Forelimb muscle (tissue), 1 donor: ENCODE measurements at places on chromosomes 5 and 9. TPM values are rescaled to one million over a fixed set of nuclear protein-coding genes. Genes with fewer than 3 reads are reported as not detected.

DNA sequence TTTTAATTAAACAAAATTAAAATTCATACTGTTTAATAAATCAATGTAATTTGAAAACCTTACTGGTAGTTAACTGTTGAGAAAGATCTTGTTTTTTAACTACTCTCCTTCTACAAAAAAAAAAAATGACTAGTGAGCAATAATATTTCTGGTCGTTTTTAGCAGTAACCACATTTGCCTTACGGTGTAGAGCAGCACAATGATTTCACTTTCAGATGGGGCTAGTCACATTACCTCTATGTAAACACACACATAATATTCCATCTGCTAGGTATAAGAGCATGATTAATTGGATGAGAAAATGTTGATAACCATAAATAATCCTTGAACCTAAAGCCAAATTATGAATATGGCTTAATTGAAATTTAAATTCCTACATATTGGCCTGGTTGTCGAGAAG lies 198.1 kb downstream of the CHSY3 start:
- DNase-seq, result no peak

Gene MAP3K1
- polyA plus RNA-seq, result 11.0 TPM

GRCh38 chr9:134341306-134341705 lies 15.1 kb downstream of the RXRA start:
- no peak for DNase-seq

DNA sequence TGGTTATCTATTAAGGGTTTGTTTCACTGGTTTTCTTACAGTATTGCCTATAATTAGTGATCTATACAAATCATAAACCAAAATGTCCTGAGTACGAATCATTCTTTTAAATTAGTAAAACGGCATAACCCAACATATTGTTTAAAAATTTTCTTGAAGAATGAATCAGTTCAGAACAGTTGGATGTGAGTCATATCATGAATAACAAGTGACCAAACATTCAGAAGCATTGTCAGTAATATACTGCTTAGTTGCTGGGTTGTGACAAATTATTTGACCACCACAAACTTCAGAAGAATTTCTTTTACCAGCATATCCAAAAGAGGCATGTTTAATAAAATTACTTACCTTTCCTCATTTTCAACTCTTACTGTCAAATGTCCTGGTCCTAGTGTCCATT lies 111.2 kb downstream of the UNC13B start:
- no peak for DNase-seq

- DNase-seq, result no peak
Measured at GRCh38 chr9:71076096-71076495, 45.3 kb downstream of the TRPM3 start.

Gene ECSCR
- polyA plus RNA-seq, result 29.8 TPM

Gene MCTP1
- polyA plus RNA-seq, result 7.2 TPM

GRCh38 chr5:123359454-123360200 lies 63.6 kb downstream of the CEP120 start:
- no peak for DNase-seq

DNA sequence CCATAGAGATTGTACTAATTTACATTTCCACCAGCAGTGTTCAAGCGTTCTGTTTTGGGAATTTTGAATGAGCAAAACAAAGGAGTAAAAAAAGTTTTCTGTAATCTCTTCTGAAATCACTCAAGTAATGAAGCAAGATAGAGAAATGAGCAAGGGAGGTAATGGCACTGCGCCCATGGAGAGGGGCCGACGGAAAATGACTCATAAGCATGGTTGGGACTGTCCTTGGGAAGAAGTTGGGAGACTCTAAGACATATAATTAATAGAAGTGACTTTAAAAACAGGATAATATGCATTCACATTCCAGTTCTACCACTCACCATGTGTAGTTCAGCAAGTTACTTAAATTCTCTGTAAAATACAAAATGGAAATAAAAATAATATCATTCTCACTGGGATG lies 62.5 kb upstream of the C5orf46 start:
- no peak for DNase-seq

- no peak for DNase-seq
Measured at GRCh38 chr9:114507726-114508125, 2.5 kb upstream of the WHRN start.

DNA sequence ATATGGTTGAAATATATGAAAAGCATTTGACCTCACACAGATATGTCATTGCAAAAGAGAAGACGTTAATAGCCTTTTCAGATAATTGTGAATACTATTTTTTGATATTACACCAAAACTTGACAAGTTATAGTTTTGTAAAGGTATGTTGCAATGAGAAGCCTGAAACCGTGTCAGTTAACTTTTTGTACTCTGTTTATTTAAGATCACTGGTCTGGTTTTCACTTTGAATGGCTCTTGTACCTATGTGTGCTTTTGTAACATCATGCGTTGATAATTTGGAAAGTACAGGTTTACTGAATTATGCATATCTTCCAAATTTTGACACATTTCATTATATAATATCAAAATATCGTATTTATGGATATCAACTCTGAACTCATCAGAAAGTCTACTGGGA lies 177.2 kb downstream of the PBX3 start:
- no peak for DNase-seq

GRCh38 chr5:17216974-17217492 lies 398 bp upstream of the BASP1 start:
- DNase-seq, result no peak

Gene C5
- polyA plus RNA-seq, result 6.8 TPM

GRCh38 chr9:114889802-114890224 lies 40.6 kb downstream of the TNFSF8 start:
- no peak for DNase-seq

- DNase-seq, result no peak
Measured at GRCh38 chr5:134846641-134846960, 833 bp downstream of the C5orf24 start.

DNA sequence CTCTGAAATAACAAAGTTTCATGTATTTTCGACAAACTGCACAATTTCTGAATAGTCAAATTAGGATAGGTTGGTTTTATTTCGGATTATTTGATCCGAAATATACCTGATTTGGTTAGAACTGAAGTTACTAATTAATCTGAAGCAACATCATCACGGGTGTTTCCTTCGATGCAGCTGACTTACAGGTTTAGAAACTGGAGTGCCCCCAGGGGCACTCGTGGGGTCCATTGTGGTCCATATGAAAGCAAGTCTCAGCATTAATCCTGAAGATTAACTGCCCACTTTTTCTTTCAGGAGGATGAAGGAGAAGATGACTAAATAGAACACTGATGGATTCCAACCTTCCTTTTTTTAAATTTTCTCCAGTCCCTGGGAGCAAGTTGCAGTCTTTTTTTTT lies 5.3 kb downstream of the SET start:
- no peak for DNase-seq
